ENCODE measurements at places on chromosomes 5 and 9.

DNA sequence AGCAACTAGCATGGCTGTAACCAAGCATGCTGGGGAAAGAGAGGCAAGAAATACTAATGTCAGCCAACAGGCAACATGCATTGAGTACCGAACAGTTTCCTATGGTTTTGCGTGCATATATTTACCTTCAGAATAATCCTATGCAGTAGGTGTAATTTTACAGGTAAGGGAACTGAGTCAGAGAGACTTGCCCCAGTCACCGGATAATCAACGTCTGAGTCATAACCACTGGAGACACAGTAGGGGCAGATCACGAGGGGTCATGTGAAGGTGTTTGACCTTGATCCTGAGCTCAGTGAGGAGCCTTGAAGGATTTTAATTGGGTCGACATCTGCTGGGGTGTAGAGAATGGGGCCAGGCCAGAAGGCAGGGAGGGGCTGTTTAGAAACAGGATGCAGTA, 13.4 kb upstream of the TSC1 start:
- no peak for DNase-seq

DNA sequence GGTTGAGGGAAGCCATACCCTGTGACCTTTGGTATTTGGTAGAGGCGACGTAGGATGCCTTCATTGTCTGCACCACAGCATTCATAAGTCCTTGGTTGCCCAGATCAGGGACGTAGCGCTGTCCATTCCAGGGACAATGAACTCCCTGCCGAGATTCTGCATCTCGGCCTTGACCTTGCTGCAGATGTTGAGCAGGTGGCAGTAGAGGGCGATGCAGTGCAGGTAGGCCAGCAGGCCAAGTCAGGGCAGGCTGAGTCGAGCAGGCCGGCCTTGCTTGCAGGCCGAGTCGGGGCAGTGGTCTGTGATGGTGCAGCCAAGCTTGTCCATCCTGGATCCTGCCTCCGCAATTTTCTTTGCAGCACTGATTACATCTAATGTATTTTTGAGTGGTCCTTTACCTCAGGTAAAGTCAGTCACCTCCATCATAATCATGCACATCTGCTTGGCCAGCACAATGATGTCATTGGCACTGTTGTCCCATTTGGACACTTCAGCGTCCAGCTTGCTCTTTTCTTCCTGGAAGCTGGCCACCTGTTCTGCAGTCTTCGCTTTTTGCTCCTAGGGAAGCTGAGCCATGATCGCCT, 93.4 kb upstream of the CCDC112 start:
- DNase-seq = no peak

- DNase-seq = no peak
These were observed 459.9 kb upstream of the ZNF462 start for GRCh38 chr9:106403081-106403480.

GRCh38 chr5:17317473-17317872, 100.0 kb downstream of the BASP1 start:
- DNase-seq = peak; percentile 28

DNA sequence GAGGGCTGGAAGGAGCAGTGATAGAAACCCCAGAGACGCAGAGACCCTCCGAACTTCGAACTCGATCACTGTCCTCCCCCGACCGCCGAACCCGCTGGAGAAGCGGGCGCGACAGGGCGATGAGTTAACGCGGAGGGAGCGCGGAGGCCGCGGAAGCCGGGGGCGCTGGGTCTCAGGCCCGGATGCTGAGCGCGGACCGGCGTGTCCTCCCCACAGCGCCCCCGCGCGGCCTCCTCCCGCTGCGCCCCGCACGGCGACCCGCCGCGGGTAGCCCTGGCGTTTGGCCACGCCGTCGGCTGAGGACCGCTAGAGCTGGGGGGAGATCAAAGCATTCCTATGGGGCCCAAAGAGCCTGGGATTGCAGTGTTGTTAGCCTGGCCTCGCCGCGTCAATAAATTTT, 7.7 kb upstream of the DMRT2 start:
- DNase-seq = no peak

GRCh38 chr5:56490971-56491468, 257.9 kb upstream of the ANKRD55 start:
- no peak for DNase-seq

DNA sequence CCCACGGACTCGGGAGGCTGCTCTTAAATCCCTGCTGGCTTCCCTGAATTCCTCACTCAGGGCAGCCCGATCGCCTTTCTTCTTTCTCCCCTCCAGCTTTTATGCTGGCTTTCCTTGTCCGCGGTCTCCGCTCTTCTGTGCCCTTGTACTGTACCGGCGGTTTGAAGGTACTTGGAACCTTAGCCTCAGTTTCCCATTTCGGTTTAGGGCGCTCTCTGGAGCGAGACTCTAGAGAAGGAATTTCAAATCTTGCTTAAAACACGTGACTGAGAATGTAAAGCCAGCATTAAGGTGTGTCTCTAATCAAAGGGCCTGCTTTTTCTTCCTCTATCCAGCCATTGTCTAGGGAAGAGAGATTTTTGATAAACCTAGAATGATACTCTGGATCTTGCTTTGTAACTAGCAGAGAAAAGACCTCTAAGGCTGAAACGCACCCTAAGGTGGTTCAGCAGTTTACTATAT, 650 bp downstream of the GPR107 start:
- DNase-seq = no peak

GRCh38 chr5:179284751-179285631, 60.3 kb downstream of the ADAMTS2 start:
- no peak for DNase-seq

- no peak for DNase-seq
These were observed 41.1 kb upstream of the GNAQ start for GRCh38 chr9:78072586-78073199.

GRCh38 chr5:92494508-92494907, 1086.5 kb downstream of the NR2F1-AS1 start:
- no peak for DNase-seq

DNA sequence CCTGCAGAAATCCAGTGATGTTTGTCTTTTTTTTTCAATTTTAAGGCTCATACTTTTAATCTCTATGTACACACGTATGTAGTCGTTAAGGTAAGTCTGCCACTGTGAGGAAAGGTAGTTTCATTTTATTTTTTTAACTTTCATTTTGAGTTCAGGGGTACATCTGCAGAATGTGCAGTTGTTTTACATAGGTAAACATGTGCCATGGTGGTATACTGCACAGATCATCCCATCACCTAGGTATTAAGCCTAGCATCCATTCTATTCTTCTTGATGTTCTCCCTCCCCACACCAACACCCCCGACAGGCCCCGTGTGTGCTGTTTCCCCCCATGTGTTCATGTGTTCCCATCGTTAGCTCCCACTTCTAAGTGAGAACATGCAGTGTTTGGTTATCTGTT, 19.7 kb downstream of the MUSK start:
- DNase-seq = no peak

- no peak for DNase-seq
These were observed 169.7 kb downstream of the NFIB start for GRCh38 chr9:14144215-14144614.

DNA sequence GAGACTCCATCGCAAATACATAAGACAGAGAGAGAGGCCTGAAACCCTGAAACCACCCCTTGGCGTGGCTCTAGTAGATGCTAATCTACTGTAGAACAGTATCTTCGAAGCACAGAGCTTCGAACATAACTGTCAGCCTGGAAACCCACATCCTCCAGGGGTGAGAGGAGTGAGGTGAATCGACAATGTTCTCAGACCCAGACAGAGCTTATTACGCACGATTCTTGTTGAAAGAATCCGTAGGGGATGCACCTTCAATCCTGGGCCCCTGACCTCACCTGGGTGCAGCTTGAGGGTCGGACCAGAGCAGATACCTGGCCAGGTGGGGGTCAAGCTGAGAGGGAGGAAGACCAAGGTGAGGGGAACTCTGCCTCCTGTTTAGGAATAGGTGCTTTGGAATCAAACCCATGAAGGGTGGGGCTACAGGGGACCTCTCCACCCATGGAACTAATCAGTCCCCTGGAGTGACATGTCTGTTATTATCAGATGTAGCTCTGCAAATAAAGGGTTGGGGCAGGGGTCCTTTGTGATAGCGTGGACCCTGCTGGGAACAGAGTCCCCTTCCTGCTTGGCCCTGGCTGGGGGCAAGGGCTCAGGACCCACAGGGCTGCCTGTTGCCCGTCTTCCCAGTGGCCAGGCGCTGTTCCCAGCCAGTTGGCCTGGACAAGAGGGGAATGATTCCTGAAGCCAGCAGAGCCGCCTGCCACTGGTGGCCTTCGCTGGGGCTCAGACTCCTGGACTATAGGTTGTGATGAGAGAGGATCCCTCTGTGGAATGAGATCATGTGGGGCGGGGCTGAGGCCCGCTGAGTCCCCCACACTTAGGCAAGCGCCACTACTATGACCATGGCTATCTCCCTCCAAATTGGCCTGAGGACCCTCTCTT, 41.2 kb downstream of the DBH start:
- no peak for DNase-seq

GRCh38 chr9:87236546-87236945, 261.1 kb upstream of the DAPK1 start:
- no peak for DNase-seq

DNA sequence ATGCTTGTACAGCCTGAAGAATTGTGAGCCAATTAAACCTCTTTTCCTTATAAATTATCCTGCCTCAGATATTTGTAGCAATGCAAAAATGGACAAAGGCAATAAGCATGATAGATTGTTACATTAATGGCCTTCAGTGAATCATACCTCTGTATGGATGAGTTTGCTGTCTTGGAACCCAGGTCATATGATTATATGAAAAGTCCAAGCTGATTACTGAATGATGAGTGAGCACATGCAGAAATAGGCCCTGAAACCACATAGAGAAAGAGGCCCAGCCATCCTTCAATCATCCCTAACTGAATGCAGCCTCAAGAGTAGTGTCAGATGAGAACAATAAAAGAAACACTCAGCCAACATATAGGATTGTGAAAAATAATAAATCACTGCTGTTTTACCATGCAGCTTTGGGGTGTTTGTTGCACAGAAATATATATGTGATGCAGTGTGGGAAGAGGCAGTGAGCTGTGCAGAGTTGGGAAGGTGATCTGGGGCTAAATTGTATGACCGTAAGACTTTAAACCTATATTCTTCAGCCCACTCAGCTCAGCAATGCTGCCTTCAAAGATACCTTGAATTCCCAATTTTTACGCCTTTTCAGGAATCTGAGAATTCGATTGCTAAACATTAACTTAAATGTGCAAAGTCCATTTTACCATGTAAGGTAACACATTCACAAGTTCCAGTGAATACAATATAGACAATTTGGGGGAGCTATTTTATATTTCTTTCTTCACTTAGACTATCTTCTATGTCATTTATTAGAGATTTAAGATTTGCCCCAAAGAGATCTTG, 36.3 kb upstream of the SHISAL2B start:
- no peak for DNase-seq

GRCh38 chr9:38118862-38119438, 49.9 kb upstream of the SHB start:
- DNase-seq = peak; percentile 44

DNA sequence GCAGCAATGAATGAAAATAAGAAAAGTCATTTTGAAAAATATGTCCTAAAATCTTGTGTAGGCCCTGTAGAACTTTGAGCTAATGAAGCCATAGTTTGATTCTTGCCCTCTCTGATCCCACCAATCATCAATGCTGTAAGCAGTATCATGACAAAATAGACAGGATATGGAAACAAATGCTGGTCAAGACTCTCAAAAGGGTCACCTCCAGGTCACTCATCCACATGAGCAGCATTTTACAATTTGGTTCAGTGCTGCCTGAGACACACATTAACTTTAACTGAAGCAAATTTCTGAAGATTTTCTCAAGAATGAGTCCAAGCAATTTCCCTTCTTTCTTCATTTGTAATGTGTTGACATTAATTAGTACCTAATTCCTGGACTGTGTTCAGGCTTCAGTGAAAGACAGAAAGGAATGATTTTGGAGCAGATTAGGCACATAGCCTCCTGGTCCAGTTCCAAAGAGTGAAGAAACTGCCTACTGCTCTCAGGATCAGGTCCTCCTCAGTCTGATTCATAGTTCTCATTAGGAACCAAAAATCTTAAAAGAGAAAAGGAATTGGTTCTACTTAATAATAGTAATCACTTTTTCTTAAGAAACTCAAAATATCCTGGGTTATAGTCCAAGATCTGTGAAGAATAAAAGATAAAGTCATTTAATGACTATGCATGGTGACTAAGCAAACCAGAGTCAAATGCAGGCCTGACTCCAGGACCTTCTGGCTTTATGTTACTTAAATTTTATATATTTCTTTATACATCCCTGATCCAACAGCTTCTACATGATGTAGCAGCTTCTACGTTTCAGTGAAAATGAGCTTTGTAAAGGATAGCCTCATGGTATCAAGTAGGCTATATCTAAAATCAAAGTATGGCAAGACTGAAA, 192.1 kb upstream of the RGMB start:
- no peak for DNase-seq

DNA sequence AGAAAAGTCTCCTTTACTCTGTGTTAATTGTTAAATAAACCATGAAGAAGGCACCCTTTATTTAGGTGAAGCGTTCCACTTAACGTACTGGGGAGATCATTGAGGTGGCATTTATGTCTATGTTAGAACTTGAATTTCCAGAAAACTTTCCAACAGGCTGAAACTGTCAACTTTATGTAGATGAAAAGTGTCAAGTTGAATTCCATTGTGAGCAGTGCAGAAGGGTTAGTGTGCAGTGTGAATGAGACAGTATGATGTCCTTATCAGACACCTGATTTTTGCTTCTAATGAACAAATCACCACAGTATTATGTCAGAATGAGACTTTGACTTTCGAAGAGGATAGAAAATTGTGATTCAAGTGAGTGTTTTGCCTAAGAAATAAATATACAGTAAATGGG, 761.6 kb upstream of the SEMA6A start:
- DNase-seq = no peak

- DNase-seq = no peak
These were observed 22.8 kb downstream of the RAB14 start for GRCh38 chr9:121178676-121179372.

DNA sequence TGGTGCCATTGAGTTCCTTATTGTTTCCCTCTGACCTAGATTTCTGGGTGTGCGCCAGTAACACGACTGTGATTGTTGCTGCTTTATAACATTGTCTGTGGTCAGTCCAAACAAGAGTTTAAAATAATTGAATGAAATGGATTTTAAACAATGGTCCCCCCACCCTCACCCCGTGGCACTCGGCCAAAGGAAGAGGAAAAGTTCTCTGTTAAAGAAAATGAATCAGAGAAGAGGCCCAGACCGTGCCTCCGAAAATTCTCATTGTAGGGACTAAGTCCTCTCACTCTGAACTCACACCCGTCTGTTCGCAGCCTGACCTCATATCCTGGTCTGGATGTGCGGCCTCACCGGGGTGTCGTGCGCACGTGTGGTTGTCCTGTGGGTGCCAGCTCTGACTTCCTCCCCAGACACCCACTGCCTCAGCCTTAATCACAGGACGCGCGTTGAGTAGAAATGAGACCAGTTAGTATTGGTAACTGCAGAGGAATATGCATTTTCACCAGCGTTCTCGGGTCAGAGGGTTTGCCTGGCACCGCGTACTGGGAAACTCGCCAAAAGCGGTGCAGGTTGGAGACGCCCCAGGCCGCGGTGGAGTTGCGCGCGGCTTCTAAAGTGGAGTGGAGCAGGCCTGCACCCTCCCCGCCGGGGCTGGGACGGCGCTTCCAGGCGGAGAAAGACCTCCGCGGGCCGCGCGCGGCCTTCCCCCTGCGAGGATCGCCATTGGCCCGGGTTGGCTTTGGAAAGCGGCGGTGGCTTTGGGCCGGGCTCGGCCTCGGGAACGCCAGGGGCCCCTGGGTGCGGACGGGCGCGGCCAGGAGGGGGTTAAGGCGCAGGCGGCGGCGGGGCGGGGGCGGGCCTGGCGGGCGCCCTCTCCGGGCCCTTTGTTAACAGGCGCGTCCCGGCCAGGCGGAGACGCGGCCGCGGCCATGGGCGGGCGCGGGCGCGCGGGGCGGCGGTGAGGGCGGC, at the start of gene ABL1:
Gene ABL1, plus strand, starts transcription at position 884 of the 966 bp plus-strand sequence. CDS start 193 bp downstream, outside the sequence.
- DNase-seq = peak; percentile 84

Measured in inflammatory macrophage (primary cell).